ENCODE measurements at places on chromosomes 3 and 15. TPM values are rescaled to one million over a fixed set of nuclear protein-coding genes. Genes with fewer than 3 reads are reported as not detected.

DNA sequence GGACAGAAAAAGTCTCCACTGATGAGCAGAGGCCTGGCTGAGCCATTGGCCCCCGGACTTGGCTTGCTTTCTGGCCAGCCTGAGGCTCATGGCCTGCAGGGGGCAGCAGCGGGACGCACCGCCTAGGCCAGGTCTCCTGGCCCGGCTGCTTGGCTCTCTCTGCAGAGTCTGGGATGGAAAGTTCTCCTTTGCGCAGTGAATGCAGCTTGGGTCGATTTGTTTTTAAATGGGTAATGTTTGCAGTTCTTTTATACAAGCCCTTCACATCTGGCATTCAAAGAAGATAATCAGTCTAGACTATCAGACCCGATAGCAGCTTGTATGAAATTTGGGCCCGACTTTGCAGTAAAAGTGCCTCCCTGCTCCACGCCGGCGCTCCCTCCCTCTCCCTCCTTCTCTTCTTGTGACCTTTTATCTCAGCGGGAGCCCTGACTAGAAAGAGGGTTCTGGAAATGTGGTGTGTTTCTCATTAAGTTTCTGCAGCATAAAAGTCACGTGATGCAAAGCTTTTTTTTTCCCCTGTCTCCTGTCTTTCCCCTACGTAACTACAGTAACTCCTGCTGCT, 59.9 kb downstream of the ZNF621 start:
- peak; percentile 79 for DNase-seq

Gene CACNA1D
- total RNA-seq = 0.12 TPM

Gene CTNNB1
- 747 TPM for total RNA-seq

DNA sequence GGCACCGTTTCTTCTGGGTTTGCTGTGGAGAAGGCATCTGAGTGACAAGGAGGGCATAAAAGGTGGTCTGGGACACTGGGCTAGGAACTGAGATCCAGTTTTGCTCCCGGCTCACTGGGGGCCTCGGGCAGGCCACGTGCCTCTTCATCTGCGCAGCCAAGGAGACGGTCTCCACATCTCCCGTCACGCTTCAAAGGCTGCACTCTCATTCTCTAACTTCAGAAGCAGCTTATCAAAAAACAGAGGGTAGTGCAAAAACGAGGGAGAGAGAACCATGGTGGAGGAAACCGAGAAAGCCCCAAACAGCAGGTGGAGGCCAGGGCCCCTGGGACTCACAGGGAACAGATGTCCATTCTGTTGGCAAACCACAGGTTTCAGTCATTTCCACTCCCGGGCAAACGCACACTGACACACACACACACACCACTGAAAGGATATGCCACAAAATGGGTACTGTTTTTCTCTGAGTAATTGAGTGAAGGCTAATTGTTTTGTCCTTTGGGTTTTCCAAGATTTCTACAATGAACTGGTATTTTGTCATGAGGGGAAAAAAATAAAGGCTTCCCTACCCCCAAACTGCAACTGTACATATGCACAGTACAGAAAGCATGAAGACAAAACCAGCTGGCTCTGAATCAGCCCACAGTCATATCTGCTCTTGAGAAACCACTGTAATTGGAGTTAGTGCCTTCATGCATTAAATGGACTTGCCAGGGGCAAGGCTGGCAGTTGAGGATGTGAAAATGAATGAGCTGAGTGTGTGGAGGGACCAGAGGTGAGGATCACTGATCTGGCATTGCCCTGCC, 71.9 kb downstream of the MGLL start:
- peak; percentile 99 for DNase-seq

GRCh38 chr3:111369958-111370357, 172.0 kb upstream of the CD96 start:
- peak; percentile 45 for DNase-seq

GRCh38 chr3:147921051-147921450, 511.9 kb downstream of the ZIC1 start:
- DNase-seq = no peak

DNA sequence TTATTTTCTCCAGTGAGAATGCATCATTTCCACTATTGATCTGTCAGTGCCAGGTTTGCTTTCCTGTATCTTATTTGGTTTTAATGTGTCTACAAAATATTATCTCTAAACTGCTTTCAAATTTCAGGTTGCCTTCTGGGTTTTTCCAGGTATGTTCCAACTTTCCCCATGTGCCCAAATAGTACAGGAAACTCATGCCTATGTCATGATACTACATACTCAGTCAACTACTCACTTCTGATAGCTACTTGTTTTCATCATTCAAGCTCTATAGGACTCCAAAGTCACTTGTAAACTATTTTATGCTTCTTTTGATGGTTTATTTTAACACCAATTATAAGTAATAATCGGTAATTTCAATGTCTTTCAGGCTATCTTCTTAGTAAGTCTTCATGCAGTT, 134.8 kb upstream of the TTC14 start:
- no peak for DNase-seq

Gene MITF
- 4.3 TPM for total RNA-seq

Gene C15orf40
- total RNA-seq = 20.2 TPM

GRCh38 chr3:153897842-153898241, 223.3 kb upstream of the ARHGEF26 start:
- no peak for DNase-seq

DNA sequence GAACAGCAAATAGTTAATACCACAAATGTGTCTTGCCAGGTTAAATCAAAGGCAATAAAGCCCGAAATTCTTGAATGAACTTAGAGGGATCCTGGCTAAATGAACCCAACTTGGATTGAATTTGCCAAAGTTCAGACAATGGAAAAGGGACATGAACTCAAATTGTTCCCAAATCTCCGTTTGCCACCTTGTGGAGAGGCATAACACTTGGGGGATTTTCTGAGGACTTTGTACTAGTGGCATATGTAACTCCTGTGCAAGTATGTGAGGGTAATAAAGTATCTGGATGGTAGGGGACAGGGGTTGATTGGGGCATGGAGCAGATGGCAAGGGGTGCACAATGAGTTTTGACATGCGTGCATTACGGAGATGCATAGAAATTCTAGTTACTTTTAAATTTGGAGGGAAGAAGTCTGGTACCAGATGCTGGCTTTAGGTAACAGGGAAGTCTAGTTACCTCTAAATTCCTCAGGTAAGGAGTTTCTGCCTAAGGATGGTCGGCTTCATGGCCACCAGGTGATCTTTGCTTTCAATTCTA, 1.2 kb upstream of the TCAIM start:
- DNase-seq = no peak

DNA sequence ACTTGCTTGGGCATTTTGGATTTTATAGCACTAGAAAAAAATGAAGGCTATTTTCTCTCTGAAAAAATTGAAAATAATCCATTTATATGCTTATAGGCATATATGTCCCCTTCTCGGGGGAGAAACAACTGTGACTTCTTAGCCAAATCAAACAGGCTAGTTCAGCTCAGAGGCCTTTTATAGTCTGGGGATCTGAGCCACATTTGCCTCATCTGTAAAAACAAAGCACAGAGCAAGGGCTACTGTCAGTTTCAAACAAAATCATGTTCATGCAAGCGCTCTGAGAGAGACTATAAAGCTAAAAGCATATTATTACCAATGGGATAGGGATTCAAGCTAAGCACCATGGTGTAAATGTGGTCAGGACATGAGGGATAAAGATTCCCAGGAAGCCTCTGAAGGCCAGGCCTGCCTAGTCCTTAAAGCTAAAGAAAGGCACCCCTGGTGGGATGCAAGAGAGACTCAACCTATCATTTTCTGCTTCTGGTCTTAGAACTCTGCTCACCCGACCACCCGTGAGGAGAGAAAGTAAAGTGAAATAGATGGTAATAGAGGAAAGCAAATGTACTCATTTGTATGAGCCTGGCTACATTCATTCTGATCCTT, 51.0 kb upstream of the IL12A start:
- no peak for DNase-seq

DNA sequence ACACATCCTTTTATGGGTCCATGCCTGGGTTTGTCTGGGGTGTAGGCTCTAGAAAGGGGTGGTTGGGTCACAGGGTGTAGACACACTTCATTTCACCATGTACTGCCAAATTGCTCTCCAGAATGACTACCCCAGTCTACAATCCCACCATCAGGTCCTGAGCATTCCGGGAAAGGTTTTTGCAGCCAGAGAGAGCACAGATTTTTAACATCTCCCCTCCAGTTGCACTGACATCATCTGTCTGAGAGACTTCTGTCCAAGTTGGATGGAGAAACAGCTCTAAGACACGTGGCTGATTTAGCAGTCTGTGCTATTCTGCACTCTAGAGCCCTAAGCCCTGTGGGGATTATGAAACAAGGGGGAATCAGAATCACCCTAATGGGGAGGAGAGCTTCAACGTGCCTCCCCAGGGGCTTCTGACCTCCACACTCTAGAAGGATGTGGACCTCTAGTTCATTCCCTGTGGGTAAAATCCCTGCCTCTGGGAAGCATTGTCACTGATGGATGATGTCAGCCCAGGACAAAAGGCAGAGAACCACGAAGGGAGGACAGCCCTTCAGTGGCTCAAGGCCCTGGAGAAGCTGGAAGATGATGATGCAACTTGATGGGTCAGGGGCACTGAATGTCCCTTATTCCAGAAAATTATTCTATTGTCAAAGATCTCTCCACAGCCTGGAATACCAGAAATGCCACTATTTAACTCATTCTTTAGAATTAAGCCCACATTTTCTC, 71.5 kb downstream of the CD200R1L start:
- no peak for DNase-seq

- no peak for DNase-seq
These were observed 155.8 kb downstream of the TLE3 start for GRCh38 chr15:69941706-69942495.

Gene SPINK8
- total RNA-seq = not detected

DNA sequence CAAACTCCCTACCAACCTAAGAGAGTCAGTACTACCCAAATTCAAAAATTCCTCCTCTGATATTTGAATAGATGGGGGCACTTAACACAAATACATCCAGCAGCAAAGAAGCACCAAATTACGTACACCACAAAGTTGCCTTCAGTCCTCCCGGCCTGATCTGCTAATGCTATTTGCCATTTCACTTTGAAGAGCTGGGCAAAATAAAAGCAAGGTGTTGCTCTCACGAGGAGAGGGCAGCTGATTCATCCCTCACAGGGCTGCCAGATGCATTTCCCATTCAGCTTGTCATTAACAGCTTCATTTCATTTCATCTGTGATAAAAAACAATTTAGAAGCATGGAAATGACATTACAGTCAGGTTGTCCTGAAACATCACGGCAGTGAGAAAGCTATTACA, 283.4 kb upstream of the VEPH1 start:
- DNase-seq = peak; percentile 67

Gene RPS27L
- 241 TPM for total RNA-seq

- no peak for DNase-seq
These were observed 155.2 kb downstream of the UACA start for GRCh38 chr15:70608144-70608543.

GRCh38 chr3:52028572-52028971, 27.8 kb downstream of the DUSP7 start:
- DNase-seq = peak; percentile 29

Gene CPLX3
- not detected for total RNA-seq

GRCh38 chr3:45991341-45991740, 4.3 kb downstream of the FYCO1 start:
- DNase-seq = no peak

GRCh38 chr3:157532529-157533297, 29.5 kb upstream of the VEPH1 start:
- peak; percentile 88 for DNase-seq

DNA sequence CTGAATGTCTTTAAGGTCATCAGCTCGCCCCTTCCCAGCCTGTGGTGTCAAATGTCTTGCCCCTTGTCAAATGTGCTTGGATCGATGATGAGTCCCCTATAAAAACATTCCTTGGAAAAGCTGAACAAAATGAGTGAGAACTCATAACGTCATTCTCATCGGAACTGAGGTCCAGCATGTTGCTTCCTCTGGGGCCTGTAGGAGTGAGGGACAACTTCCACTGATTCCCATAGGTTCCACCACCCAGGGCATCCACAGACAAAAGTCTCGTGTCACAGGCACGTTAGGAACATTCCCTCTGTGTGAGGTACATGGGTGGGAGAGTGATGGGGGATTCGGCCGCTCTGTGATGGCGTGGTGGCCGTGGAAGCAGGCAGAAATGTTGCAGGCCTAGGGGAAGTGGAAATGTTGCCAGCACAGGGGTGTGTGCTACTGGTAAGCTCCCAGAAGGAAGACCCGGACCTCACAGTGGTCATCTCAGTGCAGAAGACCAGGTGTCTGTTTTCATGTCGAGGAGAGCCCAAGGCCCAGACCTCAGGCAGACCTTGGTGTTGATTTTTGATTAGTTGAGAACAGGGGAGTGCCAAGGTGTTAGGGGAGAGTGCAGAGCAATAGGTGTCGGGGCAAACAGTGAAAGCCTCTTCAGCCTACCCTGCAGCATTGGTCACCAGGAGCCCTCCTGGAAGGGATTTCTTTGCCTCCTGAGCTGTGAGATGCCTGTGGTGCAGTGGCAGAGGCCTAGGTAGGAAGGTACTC, 96.8 kb downstream of the SNRPN start:
- DNase-seq = no peak

- DNase-seq = no peak
These were observed 174.3 kb upstream of the BCL6 start for GRCh38 chr3:187919544-187919943.

DNA sequence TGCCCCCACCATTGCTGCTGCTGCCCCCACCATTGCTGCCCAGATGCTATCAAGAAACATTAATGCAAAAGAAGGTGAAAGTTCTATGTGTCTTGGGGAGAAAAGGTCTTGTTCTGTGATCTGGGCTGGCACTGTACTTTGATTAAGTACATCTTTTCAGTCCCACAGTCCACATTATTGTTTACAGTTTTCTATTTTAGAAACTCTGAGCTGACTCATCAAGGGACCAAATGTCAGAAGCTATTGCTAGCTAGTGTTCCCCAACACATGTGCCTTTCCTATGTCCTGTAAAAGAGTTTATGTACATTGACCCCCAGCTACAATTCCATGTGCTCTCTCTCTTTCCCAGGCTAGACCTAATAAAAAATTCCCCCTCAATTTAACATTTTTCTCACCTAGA, 264.7 kb upstream of the NECTIN3 start:
- DNase-seq = peak; percentile 48

Gene ALPK3
- total RNA-seq = 0.12 TPM

GRCh38 chr3:133293397-133294110, 106.3 kb upstream of the BFSP2 start:
- DNase-seq = peak; percentile 4

DNA sequence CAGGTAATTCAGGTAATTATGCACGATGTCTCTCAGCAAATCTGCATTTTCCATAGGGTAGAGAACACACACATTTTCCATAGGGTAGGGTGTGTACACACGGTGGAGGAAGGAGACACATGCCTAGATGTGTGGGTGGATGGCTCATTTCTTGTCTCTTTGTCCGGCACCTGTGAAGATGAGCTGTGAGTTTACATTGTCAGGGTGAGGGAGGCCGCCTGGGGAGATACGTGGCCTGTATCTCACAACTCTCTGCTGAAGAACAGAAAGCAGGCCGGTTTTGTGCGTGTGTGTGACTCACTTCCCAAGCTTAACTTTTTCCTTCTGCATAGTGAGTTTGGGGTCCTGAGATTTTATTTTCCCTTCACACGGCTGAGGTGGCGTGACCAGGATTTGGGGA, 60.3 kb downstream of the SLC6A6 start:
- no peak for DNase-seq

GRCh38 chr3:194487289-194488054, 670 bp upstream of the ATP13A3 start:
- DNase-seq = no peak

Gene GOLGA8J
- total RNA-seq = not detected

All from RPMI7951 (cell line).